Activated CD4-positive, alpha-beta memory T cell treated with anti-CD3 and anti-CD28 coated beads, Interleukin-2, amount 10 ng/mL, durations not matched to agents 7 days and 5 days (primary cell): ENCODE measurements at places on chromosomes 1 and 21. TPM values are rescaled to one million over a fixed set of nuclear protein-coding genes. Genes with fewer than 3 reads are reported as not detected.
A peak's percentile ranks its signal among the peaks of the same experiment; 100 is the strongest.

Gene OR2T29
- total RNA-seq: not detected

Gene FNBP1L
- 0.30 TPM for total RNA-seq

Gene OR6N1
- total RNA-seq: not detected

Gene SELENOF
- 180 TPM for total RNA-seq

Gene MANEAL
- total RNA-seq: 1.7 TPM

Gene SLC37A1
- 12.7 TPM for total RNA-seq

Gene BCAN
- not detected for total RNA-seq

- no peak overlapping the region for H3K4me3 ChIP-seq
- H3K36me3 ChIP-seq: no peaks in the 10 kb centered on the region
- H3K27me3 ChIP-seq: peaks cover 8% of the 10 kb centered on the region
Measured at GRCh38 chr1:171663854-171664575, 11.5 kb upstream of the MYOC start.

DNA sequence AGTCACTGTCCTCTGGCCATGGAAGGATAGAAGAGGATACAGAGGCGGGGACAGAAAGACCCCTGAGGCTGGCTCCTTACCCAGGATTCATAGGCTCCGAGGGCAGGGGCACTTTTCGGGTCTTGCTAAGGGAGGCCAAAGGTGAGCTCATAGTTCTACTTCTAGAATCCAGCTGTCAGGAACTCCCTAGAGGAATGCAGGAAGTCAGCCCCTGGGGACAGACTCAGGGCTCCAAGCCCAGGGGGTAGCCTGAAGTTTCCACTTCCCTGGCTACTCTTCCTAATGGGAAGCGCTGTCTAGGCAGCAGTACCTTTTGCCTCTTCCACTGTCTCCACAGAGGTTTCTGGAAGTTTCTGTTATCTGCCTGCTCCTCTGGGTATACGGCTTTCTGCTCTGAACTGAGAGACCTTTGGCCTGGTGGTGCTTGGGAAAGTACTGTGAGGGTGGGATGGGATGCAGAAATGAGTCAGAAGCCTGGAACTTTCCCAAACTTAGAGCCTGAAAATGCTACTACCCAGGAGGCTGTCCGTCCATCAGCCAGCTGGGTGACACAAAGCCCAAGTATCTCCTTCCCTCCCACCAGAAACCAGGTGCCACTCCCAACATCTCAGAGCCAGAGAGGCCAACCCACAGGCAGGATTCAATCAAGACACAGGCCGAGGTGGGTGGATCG, 3.6 kb downstream of the UBXN11 start:
- peaks cover 37% of the 10 kb centered on the region for H3K4me1 ChIP-seq
- H3K27ac ChIP-seq: no peak overlapping the region
- no peak overlapping the region for H3K4me3 ChIP-seq
- no peaks in the 10 kb centered on the region for H3K27me3 ChIP-seq
- no peaks in the 10 kb centered on the region for H3K36me3 ChIP-seq

- H3K4me1 ChIP-seq: peaks cover 50% of the 10 kb centered on the region
- DNase-seq: peak; percentile 49
- H3K27me3 ChIP-seq: no peaks in the 10 kb centered on the region
- peak overlapping the region; percentile 88 for H3K27ac ChIP-seq
- peaks cover 39% of the 10 kb centered on the region for H3K36me3 ChIP-seq
Measured at GRCh38 chr21:37220433-37220980, 46.6 kb downstream of the VPS26C start.

DNA sequence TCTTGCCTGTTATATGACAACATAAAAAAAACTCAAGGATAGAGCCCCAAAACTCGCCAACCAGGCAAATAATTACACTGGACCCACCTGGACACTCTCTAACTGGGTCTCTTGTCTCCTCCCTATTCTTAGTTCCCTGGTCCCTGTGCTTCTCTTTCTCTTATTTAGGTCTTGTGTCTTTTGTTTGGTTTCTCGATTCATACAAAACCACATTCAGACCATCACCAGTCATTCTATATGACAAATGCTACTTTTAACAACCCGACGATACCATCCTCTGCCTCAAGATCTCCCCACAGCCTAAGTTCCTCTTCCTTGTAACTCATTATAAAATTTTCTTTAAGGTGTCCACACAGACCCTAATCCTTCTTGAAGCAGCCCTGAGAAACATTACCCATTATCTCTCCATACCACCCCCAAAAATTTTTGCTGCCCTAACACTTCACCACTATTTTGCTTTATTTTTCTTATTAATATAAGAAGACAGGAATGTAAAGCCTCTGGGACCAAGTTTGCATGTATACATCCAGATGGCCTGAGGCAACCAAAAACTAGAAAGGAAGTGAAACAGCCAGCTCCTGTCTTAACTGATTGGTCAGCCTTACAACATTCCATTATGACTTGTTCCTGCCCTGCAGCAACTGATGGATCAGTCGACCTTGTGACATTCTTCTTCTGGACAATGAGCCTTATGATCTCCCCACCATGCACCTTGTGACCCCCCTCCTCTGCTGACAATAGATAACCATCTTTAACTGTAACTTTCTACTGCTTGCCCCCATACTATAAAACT, 638.2 kb downstream of the AMY1C start:
- DNase-seq: no peak
- no peak overlapping the region for H3K4me3 ChIP-seq
- H3K27me3 ChIP-seq: no peaks in the 10 kb centered on the region
- H3K36me3 ChIP-seq: no peaks in the 10 kb centered on the region
- no peaks in the 10 kb centered on the region for H3K4me1 ChIP-seq

DNA sequence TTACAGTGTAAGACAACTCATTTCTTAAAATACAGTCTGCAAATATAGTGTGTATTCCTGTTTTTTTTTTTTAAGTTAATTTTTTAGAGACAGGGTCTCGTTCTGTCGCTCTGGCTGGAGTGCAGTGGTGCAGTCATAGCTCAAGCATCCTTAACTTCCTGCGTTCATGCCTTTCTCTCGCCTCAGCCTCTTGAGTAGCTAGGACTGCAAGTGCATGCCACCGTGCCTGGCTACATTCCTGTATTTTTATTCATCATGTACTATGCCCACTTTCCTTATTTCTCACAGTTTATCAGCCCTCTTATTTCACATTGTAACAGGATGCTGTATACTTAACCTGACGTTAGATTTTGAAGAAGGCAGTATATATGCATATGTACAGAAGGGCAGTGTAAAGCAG, 26.7 kb downstream of the MIER1 start:
- peaks cover 24% of the 10 kb centered on the region for H3K4me1 ChIP-seq
- DNase-seq: no peak
- no peak overlapping the region for H3K4me3 ChIP-seq
- no peaks in the 10 kb centered on the region for H3K27me3 ChIP-seq
- H3K27ac ChIP-seq: no peak overlapping the region
- H3K36me3 ChIP-seq: peaks cover 75% of the 10 kb centered on the region

DNA sequence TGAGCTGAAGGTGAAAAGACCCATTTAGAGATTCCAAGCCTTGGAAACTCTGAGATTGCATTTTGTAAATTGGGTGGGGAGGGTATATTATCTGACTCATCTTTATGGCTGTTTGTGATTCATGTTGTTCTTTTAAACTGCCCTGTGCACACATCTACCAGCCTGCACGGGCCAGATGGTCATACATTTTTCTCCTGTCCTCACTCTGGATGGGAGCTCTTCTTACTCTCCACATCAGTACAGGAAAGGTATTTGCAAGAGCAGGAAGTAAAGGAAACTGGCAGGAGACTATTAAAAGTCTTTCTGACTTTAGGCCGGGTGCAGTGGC, 14.3 kb upstream of the NMNAT2 start:
- peaks cover 29% of the 10 kb centered on the region for H3K27me3 ChIP-seq
- H3K27ac ChIP-seq: no peak overlapping the region
- no peak overlapping the region for H3K4me3 ChIP-seq
- DNase-seq: no peak

- H3K27me3 ChIP-seq: no peaks in the 10 kb centered on the region
- DNase-seq: no peak
- peaks cover 8% of the 10 kb centered on the region for H3K4me1 ChIP-seq
- no peak overlapping the region for H3K27ac ChIP-seq
Measured at GRCh38 chr1:32665915-32666314, 14.9 kb downstream of the RBBP4 start.

DNA sequence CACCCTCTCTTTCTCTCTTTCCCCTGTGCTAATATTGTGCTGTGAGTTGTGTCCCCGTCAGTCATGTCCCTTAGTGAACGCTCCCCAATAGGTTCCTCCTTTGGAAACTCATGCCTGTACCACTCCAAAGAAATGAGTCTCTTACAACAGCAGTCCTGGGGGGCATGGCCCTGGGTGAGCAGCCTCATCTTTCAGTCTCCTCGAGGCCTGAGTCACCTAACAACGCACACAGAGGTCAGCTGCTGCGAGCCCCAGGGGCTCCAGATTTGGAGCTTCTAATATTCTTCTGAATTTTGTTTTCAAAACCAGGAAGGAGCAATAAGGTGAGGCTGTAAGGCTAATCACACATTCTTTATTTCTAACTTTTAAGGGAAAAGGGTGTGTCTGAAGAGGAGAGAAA, 30.5 kb upstream of the ZBTB8A start:
- no peaks in the 10 kb centered on the region for H3K4me1 ChIP-seq
- H3K27me3 ChIP-seq: peaks cover 30% of the 10 kb centered on the region
- H3K27ac ChIP-seq: no peak overlapping the region

DNA sequence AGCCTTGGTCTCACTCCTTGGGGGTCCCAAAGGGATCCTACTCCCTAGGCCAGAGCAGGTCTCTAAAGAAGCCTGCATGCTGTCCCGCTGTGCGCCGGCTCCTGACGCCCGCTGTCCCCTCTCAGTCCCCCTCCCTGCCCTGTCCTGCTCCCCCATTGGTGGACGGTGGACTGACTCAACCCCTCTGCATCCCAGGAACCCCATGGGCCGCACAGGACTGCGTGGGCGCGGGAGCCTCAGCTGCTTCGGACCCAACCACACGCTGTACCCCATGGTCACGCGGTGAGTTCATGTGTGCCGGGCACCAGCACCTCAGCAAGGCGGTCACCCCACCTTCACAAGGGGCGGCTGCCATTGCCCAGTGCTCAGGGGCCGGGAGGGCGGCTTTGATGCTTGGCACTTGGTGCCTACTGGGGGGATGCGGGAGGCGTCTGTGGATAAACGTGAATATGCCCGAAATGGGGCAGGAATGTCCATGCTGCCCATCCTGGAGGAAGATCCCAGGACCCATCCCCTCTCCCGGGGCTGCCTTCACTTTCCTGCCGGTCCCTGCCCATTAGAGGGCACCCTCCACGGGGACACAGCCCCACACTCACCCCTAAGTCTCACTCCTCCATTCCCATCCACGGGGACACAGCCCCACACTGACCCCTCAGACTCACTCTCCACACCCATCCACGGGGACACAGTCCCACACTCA, 20.2 kb upstream of the LRRC3 start:
- no peaks in the 10 kb centered on the region for H3K4me1 ChIP-seq
- H3K27me3 ChIP-seq: no peaks in the 10 kb centered on the region
- peaks cover 2% of the 10 kb centered on the region for H3K36me3 ChIP-seq
- H3K4me3 ChIP-seq: no peak overlapping the region

DNA sequence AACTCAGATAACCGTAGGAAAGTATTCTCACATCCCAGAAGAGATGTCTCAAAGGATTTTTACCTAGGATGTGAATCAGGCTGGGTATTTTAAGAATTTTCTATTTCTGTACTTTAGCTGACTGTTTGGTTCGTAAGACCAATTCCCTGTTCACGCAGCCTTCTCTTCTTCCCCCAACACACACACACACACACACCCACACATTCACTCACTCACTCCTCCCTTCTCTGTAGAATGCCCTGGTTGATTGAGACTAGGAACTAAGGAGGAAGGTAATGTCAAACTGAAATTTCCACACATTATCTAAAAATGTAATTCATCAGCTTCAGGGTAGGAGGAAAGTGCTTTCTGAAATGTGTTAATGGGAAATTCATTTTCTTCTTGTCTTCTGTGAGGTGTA, 43.5 kb downstream of the ELAVL4 start:
- no peak overlapping the region for H3K27ac ChIP-seq
- H3K36me3 ChIP-seq: no peaks in the 10 kb centered on the region

DNA sequence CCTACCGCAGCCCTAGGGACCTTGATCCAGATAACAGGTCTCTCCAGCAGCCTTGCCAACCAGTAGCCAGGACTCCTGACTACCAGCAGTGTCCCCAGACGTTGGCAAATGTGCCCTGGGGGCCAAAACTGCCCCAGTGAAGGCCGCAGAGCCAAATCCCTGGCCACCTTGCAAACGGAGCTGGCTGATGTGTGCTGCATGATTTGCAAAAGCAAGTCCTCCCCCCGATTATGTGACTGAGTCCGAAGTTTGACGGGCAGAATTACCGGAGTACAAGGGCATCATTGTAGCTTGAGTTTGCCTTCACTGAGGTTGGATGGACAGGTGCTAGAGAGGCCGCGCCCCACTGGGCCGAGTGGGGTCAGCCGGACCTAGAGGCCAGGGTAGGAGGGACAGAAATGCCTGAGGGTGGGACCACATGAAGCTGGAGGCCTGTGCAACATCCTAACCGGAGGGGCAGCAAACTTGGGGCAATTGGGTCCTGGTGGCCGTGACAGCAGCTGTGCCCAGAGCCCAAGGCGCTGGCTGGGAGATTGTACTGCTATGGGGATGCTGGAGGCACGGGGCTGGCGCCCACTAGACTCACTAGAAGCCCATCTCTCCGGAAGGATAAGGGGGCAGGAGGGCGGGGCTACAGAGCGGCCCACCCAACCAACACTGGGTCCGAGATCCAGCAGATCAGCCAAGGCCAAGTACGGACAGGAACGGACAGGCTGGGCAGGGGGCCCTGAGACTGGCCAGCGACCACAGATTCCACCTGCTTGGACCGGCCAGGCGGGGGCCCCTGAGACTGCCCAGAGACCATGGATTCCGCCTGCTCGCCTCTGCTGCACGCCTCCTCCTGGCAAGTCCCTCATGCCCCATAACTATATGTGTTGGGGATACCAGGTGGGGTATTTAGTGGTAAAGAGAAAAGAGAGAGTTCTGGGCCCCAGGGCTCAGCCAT, 2.8 kb downstream of the ARHGEF16 start:
- peaks cover 4% of the 10 kb centered on the region for H3K4me1 ChIP-seq
- H3K36me3 ChIP-seq: no peaks in the 10 kb centered on the region
- DNase-seq: no peak
- H3K27me3 ChIP-seq: peaks cover 13% of the 10 kb centered on the region
- H3K4me3 ChIP-seq: no peak overlapping the region
- no peak overlapping the region for H3K27ac ChIP-seq

- no peaks in the 10 kb centered on the region for H3K36me3 ChIP-seq
- DNase-seq: no peak
- no peak overlapping the region for H3K4me3 ChIP-seq
Measured at GRCh38 chr1:39608921-39609320, 30.5 kb downstream of the HEYL start.

DNA sequence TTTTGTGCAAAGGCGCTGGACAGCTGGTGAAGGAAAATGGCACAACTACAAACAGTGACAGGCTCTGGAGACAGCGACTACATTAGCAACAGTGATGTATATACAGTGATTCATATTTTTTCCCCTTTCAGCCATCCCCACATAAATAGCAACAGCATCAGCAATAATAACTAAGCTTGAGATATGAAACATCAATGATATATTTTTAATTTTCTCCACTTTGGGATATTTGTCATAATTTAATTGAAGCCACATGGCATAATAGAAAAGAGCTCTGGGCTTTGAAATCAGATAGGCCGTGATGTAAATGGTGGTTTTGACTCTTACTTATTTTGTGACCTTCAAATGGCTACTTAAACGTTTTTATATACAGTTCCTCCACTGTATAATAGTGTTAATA, 764.3 kb upstream of the PRMT6 start:
- H3K27ac ChIP-seq: no peak overlapping the region
- no peak overlapping the region for H3K4me3 ChIP-seq
- H3K36me3 ChIP-seq: no peaks in the 10 kb centered on the region
- H3K27me3 ChIP-seq: no peaks in the 10 kb centered on the region
- DNase-seq: no peak

GRCh38 chr1:40633523-40633922, 32.0 kb downstream of the RIMS3 start:
- DNase-seq: no peak
- H3K4me3 ChIP-seq: no peak overlapping the region
- H3K4me1 ChIP-seq: peaks cover 31% of the 10 kb centered on the region
- H3K27me3 ChIP-seq: no peaks in the 10 kb centered on the region
- peaks cover 5% of the 10 kb centered on the region for H3K36me3 ChIP-seq
